ENCODE measurements at places on chromosomes 12 and 14. TPM values are rescaled to one million over a fixed set of nuclear protein-coding genes. Genes with fewer than 3 reads are reported as not detected.

DNA sequence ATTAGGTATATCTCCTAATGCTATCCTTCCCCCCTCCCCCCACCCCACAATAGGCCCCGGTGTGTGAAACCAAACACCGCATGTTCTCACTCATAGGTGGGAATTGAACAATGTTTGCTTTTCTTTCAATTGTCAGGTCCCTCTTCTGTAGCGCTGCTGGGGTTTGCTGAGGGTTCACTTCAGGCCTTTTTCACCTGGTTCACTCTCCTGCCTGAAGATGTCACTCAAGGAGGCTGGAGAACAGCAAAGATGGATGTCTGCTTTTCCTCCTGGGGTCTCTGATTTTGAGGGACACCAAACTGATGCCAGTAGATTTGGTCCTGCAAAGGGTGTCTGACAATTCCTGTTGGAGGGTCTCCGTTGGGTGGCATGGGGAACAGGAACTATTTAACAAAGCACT lies 35.8 kb downstream of the KLRK1 start:
- peaks cover 5% of the 10 kb centered on the region for H3K27me3 ChIP-seq
- H3K36me3 ChIP-seq: no peaks in the 10 kb centered on the region
- DNase-seq: no peak
- H3K4me1 ChIP-seq: no peaks in the 10 kb centered on the region
- H3K27ac ChIP-seq: no peak overlapping the region

GRCh38 chr14:104101651-104102281 lies 16.3 kb downstream of the ASPG start:
- no peaks in the 10 kb centered on the region for H3K27me3 ChIP-seq
- H3K36me3 ChIP-seq: no peaks in the 10 kb centered on the region
- no peak for DNase-seq
- H3K27ac ChIP-seq: no peak overlapping the region
- H3K4me3 ChIP-seq: no peak overlapping the region

GRCh38 chr12:12620730-12621315 lies 9.1 kb downstream of the CREBL2 start:
- H3K4me1 ChIP-seq: peaks cover 69% of the 10 kb centered on the region
- peak overlapping the region; percentile 34 for H3K27ac ChIP-seq
- no peak overlapping the region for H3K4me3 ChIP-seq
- no peak for DNase-seq
- H3K27me3 ChIP-seq: no peaks in the 10 kb centered on the region

- DNase-seq: no peak
- peaks cover 33% of the 10 kb centered on the region for H3K27me3 ChIP-seq
- H3K4me1 ChIP-seq: peaks cover 2% of the 10 kb centered on the region
Observed at GRCh38 chr12:211639-212414, 2.1 kb downstream of the SLC6A12 start.

Gene ANKS1B
- not detected for total RNA-seq

GRCh38 chr14:88245321-88245720 lies 77.7 kb downstream of the KCNK10 start:
- no peak overlapping the region for H3K4me3 ChIP-seq
- H3K36me3 ChIP-seq: no peaks in the 10 kb centered on the region
- H3K27ac ChIP-seq: no peak overlapping the region
- DNase-seq: no peak
- H3K27me3 ChIP-seq: peaks cover 21% of the 10 kb centered on the region
- H3K4me1 ChIP-seq: no peaks in the 10 kb centered on the region

Gene DYNC1H1
- total RNA-seq: 207 TPM

DNA sequence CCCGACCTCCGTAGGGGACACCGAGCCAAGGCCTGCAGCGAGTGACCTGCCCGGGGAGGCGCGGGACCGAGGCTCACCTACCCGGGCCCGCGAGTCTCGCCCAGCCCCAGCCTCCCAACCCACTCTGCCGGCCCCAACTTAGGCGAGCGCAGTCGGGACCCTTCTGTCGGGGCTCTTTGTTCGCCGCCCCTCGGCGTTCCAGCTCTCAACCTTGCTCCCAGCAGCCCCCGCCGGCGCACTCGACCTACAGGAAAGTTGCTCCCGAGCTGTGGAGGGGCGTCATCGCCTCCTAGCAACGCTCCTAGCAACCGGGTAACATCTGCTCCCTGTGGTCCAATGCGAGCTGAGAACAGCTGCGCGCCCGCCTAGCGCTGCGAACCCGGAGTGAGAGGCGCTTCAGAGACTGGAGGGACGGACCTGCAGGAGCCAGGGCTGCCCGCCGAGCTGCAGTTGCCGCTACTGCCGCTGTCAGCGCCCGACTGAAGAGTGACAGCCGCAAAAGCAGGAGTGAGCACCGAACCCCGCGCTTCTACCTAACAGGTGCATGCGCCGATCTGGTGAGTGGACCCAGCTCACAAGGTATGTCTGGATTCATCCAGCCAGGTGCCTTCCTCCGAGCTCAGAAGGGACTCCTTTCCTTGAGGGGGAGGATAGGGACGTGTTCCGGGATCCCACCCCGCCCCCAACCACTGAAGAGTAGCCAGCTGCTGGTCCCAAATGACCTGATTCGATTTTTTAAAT lies 355.0 kb downstream of the SNAPC1 start:
- peaks cover 7% of the 10 kb centered on the region for H3K4me1 ChIP-seq
- peaks cover 64% of the 10 kb centered on the region for H3K27me3 ChIP-seq
- no peaks in the 10 kb centered on the region for H3K36me3 ChIP-seq
- peak overlapping the region; percentile 55 for H3K4me3 ChIP-seq

Gene COX14
- total RNA-seq: 48.3 TPM

Gene ERBB3
- total RNA-seq: 1.0 TPM

Gene MOAP1
- 13.1 TPM for total RNA-seq

Gene WNT1
- total RNA-seq: not detected

DNA sequence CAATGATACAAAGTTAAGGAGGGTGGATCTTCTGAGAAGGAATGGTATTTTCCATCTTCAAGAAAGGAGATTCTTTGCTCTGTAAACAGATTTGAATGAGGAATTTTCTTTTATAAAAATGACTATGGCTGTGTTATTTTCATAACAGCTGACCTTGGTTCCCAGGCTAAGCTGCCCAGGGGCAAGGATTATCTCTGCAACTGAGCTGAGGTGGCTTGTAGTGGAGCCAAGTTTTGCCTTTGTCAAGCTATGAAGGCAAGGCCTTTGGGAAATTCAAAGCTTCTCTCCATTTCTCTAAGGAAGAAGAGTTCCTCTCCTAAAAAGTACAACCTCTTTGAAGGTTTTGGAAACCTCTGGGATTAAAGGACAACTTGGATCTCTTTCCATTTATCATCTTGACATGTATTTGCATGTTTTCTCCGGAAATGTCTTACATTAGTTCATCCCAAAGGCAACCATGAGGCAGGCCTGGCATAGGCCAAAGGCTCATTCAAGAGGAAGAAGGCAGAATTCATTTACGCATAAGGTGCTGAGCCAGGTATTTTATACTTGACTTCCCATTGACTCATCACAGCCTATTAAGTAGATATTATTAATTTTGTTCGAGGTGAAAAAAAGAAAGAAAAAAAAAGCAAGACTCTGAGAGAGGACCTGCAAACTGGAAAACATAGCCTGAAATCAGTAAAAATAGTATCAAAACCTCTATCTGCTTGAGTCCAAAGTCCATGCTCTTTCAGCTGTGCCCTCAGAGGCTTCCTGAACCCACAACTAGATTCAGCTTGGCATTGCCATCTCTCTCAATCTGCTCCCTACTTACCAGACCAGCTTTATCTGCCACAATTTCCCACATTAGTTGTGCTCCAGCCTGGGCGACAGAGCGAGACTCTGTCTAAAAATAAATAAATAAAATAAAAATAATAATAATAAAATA lies 24.0 kb upstream of the CKAP4 start:
- DNase-seq: no peak
- H3K4me1 ChIP-seq: no peaks in the 10 kb centered on the region
- H3K27ac ChIP-seq: no peak overlapping the region
- no peaks in the 10 kb centered on the region for H3K36me3 ChIP-seq
- H3K4me3 ChIP-seq: no peak overlapping the region

Gene ZFHX2
- total RNA-seq: 0.36 TPM

Gene KRT73
- total RNA-seq: 1.4 TPM

- H3K4me1 ChIP-seq: no peaks in the 10 kb centered on the region
- no peak overlapping the region for H3K4me3 ChIP-seq
- H3K27me3 ChIP-seq: no peaks in the 10 kb centered on the region
- no peak for DNase-seq
Observed at GRCh38 chr12:58757422-58757821, 162.9 kb downstream of the LRIG3 start.

DNA sequence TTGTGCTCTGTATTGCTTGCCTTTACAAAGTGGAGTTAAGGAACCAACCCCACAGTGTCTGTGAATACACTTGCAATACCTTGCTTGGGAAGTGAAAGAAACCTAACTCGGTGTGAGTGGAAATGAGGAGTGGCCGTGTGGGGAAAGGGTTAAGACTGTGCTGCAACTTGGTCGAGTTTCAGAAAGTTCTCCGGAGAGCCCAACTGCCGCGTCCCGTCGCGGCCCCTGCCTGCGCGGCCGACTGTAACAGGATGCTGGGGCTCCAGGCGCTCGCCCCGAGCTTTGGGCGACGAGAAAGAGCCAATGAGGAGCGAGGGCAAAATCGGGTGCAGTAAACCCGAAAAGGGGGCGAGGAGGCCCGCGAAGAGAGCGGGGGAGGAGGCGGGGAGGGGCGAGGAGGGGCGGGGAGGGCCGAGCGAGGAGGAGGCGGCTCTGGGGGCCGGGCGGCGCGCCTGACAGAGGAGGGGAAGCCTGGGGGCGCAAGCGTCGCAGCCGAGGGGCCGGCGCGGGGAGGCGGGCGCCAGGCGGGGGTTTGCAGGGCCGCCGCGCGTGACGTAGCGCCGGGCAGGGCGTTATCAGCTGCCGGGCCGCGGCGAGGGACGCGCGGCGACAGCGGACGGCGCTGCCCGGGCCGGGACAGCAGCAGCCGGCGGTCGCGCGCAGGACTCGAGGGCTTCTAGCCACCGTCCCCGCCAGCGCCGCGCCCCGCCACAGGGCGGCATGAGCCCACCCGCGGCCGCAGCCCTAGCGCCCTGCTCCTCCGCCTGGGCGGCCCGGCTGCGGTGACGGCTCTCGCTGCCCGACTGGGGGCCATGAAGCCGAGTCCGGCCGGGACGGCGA lies at the start of gene DACT1:
DACT1 (plus strand) TSS at position 572 of the 840 bp plus-strand sequence; CDS start at position 813, 241 bp downstream.
- H3K27ac ChIP-seq: peak within 1 kb of the TSS; percentile 90
- H3K4me3 ChIP-seq: peak within 1 kb of the TSS; percentile 91
- peaks cover 48% of the 10 kb centered on the region for H3K4me1 ChIP-seq
- peak; percentile 68 for DNase-seq

- no peak overlapping the region for H3K27ac ChIP-seq
- H3K4me3 ChIP-seq: no peak overlapping the region
- H3K4me1 ChIP-seq: peaks cover 20% of the 10 kb centered on the region
- peaks cover 41% of the 10 kb centered on the region for H3K36me3 ChIP-seq
- H3K27me3 ChIP-seq: no peaks in the 10 kb centered on the region
- no peak for DNase-seq
Observed at GRCh38 chr12:62361048-62361447, 100.8 kb downstream of the USP15 start.

DNA sequence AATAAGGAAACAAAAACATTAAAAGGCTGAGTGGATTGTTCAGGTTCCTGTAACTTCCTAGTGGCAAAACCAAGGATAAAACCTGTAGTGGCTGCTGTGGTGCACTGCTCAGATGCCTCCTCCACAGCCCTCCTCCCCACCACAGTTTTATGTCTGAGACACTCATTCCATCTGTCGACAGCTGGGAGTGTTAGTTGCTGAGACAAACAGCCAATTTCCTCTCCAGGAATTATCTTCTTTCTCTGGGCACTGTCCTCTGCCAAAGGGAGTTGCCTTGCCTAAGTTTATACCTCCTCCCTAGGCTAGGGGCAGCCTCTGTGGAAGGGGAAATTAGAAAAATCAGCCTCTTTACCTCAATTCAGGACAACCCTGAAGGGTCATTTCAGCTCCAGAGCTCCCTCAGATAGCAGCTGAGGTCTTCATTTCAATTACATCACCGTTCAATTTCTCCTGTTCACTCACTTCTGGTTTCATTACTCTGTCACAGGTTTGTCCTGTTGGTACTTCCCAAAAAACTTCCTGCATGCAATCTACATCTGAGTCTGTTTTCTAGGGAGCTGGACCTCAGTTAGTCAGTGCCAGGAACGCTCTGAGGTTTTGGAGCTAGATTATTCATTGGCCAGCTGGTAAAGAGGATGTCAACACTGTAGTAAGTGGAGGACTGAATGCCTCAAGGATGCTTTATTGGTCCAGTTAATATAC lies 74.9 kb upstream of the ATP2B1 start:
- no peak for DNase-seq
- H3K4me1 ChIP-seq: no peaks in the 10 kb centered on the region
- H3K27ac ChIP-seq: no peak overlapping the region
- no peak overlapping the region for H3K4me3 ChIP-seq
- peaks cover 17% of the 10 kb centered on the region for H3K36me3 ChIP-seq
- H3K27me3 ChIP-seq: no peaks in the 10 kb centered on the region

Gene CCND2
- total RNA-seq: 486 TPM

Gene NKX2-1
- total RNA-seq: not detected

Gene PTPRR
- not detected for total RNA-seq

- H3K36me3 ChIP-seq: no peaks in the 10 kb centered on the region
- H3K27ac ChIP-seq: no peak overlapping the region
- DNase-seq: no peak
- no peaks in the 10 kb centered on the region for H3K4me1 ChIP-seq
- peaks cover 15% of the 10 kb centered on the region for H3K27me3 ChIP-seq
Observed at GRCh38 chr14:38291681-38292467, 36.0 kb upstream of the CLEC14A start.

DNA sequence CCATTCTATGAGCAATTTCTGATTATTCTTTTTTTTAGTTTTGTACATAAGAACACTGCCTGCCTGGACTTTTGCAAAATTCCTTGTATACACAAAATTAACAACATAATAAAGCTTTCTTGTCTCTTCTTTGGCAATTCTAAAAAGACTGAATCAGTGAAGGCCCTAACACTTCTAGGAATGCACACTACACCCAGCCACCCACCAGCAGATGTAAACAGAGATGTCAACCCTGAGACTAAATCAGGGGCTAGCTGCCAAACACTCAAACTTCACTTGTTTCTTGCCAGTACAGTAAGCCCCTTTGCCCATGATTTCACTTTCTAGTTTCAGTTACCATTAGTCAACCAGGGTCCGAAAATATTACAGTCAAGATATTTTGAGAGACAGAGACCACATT lies 15.5 kb downstream of the DCAF5 start:
- H3K27me3 ChIP-seq: no peaks in the 10 kb centered on the region
- DNase-seq: no peak
- H3K4me3 ChIP-seq: no peak overlapping the region
- H3K36me3 ChIP-seq: no peaks in the 10 kb centered on the region
- H3K4me1 ChIP-seq: peaks cover 66% of the 10 kb centered on the region

Gene BCL7A
- total RNA-seq: 6.2 TPM
